CD4-positive, alpha-beta memory T cell (primary cell): ENCODE measurements at places on chromosomes 11 and 22. TPM values are rescaled to one million over a fixed set of nuclear protein-coding genes. Genes with fewer than 3 reads are reported as not detected.

The ZNRF3 gene
- 0.89 TPM for total RNA-seq

The SEC14L6 gene
- total RNA-seq: not detected

The GAS2 gene
- total RNA-seq: 3.3 TPM

DNA sequence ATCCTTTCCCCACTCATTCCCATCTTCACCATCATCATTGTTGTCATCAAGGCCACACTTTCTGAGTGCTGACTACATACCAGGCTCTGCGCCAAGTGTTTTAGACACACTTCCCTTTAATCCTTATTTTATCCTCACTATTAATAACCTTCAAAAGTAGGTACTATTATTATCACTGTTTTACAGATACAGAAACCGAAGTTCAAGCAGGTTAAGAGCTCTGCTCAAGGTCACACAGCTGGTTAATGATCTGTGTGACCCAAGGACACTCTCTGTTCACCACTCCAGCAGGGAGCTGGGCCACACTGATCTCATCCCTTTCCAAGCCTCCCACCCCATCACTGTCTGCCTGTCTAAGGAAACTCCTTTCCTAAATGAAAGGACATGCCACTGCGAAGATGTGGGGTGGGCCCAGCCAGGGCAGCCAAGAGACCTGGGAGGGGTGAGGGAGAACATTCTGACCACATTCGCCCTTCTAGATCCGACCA lies 17.2 kb upstream of the TSKU start:
- DNase-seq: no peak

DNA sequence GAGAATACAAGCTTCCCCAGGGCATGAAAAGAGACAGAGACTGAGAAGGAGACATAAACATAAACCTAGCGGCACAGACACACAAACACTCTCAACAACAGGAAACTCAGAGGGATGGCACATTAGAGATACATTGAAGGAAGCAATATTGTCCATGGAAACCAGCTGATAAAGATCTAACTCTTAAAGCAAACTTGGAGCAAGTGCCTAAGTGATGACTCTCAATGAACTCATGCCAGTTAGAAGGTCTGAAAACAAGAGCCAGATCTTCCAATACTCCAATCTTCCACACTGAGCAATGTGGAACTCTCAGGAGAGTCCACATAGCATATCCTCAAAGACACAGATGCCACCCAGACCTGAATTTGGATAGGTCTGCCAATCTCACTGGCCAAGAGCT lies 168.8 kb upstream of the ISX start:
- DNase-seq: no peak

DNA sequence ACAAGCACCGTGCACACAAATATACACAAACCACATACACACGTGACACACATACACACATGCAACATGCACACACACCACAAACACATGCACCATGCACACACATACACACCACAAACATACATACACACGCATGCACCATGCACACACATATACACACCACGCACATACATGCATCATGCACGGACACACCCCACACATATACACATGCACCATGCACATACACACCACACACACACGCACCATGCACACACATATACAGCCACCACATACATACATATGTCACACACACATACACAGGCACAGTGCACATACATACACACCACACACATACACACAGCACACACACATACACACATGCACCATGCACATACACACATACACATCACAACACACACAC lies 12.7 kb upstream of the B4GALNT4 start:
- DNase-seq: no peak

GRCh38 chr22:30265823-30266444 lies 717 bp downstream of the OSM start:
- DNase-seq: peak; percentile 86

DNA sequence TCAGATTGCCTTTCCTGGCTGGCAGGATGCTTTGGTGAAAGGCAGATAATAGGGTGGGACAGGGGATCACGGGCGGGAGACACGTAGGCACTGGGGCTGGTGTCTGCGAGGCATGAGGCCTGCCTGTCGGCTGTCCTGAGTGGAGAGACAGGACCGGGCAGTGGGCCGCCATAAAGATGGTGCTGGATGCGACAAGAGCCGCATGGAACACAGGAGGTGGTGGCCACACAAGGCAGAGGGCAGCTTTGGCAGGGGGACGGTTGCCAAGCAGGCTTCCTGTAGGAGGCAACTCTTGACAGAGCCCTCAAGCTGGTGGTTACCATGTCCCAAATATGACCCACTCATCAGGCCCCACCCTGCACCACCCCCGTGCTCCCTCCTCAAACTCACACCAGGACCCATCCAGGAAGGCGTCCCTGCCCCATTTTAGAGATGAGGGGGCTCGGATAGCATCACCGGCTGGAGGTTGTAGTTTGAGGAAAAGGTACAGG lies 4.9 kb upstream of the PPARA start:
- DNase-seq: no peak

DNA sequence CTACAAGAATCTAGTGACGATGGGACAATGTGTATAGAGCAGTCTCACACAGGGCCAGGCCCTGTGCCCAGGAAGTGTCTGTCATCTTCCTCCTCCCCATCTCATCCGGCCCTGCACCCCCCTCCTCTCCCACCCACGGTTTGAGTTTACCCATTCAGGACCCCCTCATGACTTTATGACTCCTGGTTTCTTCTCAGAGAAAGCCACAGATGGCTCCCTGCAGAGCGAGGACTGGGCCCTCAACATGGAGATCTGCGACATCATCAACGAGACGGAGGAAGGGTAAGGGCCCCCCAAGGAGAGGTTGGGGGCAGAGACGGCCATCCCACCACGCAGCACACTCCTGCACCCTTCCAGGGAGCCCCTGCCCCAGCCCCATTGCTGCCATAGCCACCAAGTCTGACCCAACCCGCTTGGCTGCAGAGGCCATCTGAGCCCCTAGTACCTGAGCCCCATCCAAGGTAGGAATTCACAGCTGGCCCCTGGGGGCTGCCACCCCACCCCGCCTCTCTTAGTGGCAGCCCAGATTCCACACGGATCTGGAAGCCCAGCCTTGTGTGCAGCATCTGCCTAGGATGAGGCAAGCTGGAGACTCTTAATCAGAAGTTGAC lies 18.1 kb downstream of the TOM1 start:
- no peak for DNase-seq

DNA sequence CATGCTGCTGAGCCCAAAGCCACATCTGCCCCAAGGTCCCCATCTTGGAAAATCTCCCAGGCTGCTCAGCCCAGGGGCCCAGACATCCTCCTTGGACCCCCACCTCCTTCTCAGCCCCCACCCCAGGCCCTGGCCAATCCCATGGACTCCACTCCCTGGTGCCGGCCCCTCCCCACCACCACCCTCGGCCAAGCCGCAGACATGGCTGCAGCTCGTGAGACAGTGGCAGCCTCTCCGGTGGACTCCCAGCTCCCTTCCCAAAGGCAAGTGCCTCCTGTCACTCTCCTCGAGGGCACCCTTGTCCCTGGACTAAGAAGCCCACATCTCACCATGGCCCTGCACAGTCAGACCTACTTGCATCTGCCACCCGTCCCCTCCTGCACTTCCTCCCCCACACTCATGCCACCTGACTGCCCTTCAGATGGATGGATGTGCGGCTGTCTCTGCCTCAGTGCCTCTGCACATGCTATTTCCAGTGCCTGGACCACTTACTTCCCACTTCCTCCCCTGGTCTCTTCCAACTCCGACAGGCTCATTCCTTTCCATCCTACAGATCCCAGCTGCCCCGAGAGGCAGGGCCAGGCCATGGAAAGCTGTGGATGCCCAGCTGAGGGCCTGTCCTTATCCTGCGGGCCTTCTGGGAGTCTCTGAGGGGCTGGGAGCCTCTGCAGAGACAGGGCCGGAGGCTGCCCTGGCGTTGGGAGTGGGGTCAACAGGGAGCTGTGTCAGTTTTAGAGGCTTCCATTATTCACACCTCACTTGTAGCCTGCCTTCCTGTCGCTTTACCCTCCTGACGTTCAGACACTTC lies 25.5 kb upstream of the RFPL3 start:
- no peak for DNase-seq
